ENCODE measurements at places on chromosomes 11 and 22.

DNA sequence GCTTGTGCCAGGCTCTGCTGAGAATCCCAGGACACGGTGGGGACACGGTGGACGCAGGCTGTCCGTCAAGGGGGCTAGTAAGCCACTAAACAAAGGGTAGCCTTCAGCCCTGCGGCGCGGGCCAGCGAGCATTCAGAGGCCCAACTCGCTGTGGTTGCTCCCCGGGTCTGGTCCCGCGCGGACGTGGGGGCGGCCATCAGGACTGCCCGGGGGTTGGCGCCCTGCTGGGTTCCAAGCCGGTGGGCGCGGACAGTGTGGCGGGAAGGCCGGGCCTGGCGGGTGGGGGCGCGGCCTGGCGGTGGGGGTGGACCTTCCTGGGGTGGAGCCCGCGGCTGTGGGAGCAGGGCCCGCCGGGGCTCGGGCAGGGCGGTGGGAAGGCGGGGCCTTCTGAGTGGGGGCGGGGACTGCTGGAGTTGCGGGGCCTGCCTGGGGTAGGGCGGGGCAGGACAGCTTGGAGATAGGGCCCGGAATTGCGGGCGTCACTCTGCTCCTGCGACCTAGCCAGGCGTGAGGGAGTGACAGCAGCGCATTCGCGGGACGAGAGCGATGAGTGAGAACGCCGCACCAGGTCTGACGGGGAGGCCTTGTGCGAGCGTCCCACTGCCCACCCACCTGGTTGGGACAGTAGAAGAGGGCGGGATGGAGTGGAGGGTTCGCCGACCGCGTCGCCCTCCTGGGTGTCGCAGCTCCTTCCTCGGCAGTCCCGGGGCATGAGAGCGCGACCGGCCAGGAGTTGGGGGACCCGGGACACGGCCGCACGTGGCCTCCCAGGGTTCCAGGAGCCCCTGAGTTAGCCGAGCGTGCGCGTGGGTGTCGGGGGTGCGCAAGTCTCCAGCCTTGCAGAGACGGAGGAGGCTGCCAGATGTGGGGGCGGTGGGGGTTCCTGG lies at the start of gene SERHL2:
Gene SERHL2 (plus strand): TSS at position 482 of the 887 bp plus-strand sequence. CDS start 65 bp downstream, at position 547.
- DNase-seq = peak; percentile 83

DNA sequence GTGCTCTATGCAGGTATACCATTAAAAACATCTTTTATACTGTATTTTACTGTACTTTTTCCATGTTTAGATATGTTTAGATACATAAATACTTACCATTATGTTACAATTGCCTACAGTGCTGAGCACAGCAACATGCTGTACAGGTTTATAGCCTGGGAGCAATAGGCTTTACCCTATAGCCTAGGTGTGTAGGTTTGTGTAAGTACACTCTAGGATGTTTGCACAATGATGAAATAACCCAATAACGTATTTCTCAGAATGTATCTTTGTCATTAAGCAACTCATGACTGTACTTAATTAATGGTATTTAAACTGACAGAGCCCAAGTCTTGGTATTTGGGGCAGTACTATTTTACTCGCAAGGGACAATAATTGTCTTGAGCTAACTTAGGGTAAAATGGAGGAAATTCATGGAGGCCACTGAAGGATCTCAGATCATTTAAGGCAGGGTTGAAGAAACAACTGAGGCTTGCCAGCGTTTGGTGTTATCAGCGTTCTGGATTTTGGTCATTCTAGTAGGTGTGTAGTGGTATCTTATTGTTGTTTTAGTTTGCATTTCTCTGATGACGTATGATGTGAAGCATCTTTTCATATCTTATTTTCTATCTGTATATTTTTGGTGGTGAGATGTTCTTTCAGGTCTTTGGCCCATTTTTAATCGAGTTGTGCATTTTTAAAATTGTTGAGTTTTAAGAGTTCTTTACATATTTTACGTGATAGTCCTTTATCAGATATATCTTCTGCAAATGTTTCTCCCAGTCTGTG lies 42.4 kb downstream of the ADAMTS15 start:
- no peak for DNase-seq

DNA sequence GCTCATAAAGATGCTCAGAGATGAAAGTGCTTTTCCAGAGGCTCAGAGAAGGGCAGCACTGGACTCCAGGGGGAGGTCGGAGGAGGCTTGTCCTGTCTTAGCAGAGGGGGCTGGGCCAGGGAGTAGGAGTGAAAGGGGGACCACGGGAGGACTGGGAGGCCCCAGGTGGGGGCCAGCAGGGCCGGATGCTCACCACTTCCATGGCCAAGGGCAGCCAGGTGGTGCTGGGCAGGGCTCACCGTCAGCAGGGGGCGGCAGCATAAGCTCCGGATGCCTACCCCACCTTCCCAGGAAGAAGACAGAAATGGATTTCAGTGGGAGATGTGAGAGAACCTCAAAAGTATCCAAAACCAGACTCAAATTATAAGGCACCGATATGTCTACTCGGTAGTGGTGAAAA lies 11.0 kb downstream of the RAB36 start:
- DNase-seq = no peak

DNA sequence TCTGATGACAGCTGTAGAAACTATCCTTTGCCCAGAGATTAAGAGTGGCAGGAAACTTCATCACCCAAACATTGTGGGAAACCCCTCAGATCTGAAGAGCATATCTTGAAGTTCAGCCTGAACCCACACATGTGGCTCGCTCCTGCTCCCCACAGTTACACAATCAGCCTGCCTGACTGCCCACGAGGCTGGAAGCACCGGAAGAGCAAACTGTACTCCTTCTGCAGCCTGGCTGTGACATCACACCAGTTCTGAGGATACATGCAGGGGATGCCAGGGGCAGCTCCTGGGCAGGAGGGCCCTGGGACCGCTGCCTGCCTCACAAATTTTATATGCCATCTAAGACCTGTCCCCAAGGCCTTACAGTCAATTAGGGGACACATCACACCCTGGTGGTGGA lies 444.4 kb downstream of the BUD13 start:
- no peak for DNase-seq

GRCh38 chr11:66272596-66272995 lies 4.2 kb downstream of the RAB1B start:
- DNase-seq = no peak

DNA sequence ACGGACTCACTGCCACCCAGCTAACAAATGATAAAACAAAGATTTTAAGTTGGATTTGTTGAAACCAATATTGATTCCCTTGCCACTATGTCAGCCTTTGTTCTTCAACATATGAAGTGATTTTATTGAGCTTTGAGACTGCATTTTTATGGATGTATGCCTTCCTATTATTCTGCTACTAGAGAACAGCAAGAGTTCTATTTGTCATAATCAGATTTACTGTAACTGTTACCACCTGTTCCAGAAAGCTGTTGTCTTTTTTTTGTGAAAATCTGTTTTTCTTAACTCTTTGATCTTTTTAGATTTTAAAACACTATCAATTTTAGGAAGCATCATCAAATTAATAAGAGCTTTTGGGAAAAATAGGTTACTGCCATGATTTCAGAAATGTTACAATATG lies 114.4 kb downstream of the MUC15 start:
- DNase-seq = no peak

DNA sequence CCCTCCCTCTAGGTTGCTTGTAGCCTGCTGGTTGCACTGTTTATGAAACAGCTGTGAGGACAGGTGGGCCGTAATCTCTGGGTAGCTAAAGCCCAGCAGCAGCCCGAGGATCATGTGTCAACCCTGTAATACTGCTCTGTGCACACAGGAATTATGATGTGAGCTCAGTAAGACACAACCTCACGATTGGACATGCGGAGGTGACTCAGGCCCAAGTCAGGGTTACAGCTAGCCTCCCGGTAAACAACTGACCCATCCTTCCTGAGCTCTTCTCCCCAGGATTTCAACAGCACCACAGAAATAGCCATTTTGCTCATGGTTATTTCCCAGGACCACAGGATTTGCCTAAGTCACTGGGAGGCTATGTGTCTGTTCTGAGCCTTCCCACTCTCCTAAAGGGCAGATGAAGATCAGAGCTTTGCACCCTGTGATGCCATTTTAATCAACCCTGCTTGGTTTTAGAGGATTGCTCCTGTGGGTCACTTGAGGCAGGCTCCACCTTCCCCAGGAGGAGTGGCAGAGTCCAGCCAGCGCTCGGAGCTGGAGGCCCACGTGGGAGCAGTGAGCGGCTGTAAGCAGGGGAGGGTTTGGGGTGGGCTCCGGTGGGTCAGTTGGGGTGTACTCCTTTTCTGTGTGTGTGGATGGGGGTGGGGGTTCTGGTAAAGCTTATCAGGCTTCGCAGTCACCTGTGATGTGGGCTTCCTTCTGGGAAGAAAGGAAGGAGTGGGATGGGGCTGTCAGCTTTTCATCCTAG lies at the start of gene AMPD3:
Gene AMPD3 (plus strand): TSS at position 387 of the 754 bp plus-strand sequence. CDS start 6,256 bp downstream, outside the sequence.
- DNase-seq = no peak

DNA sequence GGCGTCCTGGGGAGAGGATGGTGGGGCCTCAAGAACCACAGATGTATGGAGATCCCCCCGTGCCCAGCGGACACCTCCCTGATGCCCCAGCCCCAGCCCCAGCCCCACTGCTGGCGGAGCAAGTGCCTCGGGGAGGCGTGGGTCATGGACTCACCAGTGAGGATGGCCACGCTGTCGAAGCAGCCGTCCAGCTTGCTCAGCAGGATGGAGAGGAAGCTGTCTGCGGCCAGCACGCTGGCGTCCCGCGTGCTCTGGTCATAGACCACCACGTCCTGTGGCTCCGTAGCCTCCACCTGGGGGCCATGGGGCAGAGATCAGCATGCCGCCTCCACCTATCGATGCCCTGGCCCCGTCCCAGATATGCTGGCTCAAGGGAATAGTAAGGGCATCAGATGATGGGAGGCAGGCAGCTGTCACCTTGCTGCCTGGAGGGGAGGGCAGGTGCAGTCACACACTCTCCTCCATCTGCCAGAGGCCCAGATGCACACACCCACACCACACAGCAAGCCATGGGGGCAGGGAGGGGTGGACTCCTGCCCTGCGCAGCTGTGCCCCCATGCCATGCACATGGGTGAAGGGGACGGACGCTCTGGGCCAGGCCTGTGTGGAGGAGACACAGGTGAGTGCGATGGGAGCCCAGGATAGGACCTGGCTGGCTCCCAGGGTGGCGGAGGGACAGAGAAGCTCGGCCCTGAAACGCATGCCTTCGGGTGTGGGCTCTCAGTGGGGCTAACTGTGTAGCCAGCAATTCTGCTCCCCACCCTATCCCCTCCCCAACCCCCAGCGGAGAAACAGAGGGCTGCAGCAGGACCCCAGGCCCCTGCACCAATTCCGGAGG lies 8.2 kb downstream of the DUSP8 start:
- peak; percentile 22 for DNase-seq

Measured in activated T-cell treated with anti-CD3 and anti-CD28 coated beads, Interleukin-2, amount 50 U/mL, for 1 hour (primary cell).